ENCODE measurements at places on chromosomes 13 and 19. TPM values are rescaled to one million over a fixed set of nuclear protein-coding genes. Genes with fewer than 3 reads are reported as not detected.

DNA sequence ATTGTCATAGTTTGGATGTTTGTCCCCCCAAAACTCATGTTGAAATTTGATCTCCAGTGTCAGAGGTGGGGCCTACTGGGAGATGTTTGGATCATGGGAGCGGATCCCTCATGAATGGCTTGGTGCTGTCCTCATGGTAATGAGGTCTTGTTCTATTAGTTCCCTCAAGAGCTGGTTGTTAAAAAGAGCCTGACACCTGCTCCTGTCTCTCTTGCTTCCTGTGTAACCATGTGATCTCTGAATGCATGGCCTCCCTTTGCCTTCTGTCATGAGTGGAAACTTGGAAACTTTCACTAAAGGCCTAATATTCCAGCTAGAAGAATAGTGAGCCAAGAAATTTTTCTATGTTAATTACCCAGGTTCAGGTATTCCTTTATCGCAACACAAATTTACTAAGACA is 311.4 kb upstream of the ATXN8OS start:
- no peak for DNase-seq

DNA sequence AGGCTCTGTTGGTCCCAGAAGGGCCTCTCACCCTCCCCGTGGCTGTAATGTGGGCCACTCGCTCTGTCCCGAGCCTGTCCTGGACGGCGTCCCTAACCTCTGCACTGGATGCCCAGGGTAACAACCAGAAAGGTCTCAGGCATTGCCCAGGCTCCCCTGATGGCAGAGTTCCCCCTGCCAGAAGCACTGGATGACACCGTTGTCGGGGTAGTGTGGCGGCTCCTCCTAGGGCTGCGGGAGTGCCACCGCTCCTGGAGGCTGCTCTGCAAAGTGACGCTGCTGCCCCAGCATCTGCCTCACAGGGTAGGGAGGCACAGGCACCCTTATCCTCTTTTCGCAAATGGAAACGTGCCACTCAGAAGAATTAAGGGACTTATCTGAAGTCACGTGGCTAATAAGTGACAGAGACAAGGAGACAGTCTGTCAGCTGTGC is 32.0 kb downstream of the MPHOSPH8 start:
- no peak for DNase-seq

GRCh38 chr13:44508562-44509077 is 67.5 kb downstream of the TSC22D1 start:
- no peak for DNase-seq

- no peak for DNase-seq
Measured at GRCh38 chr19:3983936-3984583, 1.2 kb downstream of the EEF2 start.

DNA sequence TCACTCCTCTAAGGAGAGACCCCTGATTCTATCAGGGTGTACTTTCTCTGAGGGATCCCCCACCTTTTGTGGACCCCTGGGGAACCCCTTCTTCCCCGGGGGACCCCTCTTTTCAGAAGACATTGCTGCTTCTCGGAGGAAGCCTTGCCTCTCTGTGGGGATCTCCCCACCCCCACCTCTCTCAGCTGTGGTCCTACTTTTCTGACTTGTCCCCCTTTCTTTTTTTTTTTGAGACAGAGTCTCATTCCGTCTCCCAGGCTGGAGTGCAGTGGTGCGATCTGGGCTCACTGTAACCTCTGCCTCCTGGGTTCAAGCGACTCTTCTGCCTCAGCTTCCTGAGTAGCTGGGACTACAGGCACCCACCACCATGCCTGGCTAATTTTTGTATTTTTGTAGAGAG is 18.4 kb upstream of the GATAD2A start:
- no peak for DNase-seq

DNA sequence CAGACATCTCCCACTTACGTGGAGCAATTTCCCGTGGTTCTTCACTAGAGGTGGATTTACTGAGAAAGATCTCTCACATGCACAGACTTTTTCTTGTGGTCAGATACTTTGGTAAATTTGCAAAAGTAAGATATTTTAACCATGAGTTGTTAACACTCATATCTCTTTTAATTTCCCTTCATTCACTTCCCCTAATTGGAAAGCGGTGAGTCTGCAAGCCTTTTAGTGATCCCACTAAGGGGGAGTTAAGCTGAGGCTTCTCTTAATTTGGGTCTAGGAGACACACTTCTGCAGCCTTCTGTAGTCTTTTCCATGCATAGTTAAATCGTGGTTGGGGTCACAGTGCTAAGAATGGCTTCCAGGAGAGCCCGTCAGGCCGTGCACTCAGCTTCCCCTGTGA is 30.7 kb upstream of the SERPINE3 start:
- no peak for DNase-seq

- DNase-seq = no peak
Measured at GRCh38 chr13:37357548-37357947, 241.0 kb downstream of the POSTN start.

DNA sequence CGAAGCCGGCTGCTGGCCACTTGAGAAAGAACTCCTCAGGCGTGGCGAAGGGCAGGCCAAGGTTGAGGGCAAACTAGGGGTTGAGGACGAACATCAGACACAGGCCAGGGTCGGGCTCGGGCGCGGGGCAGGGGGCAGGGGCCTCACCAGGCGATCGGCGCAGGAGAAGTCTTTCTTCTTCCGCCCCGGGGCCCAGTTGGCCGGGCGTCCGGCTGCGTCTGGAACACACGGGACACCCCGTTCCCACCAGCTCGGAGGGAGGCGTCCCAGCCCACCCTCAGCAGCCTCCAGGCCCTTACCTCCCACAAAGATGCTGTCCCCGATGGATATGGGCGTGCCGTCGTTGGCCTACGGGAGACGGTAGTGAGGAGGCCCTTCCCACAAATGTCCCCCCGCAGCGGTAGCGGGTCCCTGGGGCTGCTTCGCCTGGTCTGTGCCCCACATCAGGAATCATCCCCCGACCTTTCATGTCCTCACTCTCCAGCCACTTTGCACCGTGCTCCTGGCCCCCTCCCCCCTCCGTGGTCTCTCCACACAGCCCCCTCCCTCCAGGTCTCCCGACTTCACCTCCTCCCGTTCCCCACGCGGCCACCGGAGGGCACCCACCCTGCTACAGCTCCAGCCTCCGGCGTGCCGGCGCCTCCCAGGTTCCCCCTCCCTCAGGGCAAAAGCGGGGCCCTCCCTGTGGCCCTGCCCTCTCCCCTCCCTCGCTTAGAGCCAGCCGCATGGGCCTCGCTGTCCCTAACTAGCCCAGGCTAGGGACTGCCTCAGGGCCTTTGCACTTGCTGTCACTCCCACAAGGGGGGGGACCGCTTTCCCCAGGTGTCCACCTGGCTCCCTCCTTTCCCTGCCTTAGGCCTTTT is 4.8 kb downstream of the PNKP start:
- DNase-seq = no peak

GRCh38 chr19:5309438-5310204 is 31.0 kb downstream of the PTPRS start:
- DNase-seq = no peak

- no peak for DNase-seq
Measured at GRCh38 chr19:55226273-55226672, 2.3 kb downstream of the TMEM86B start.

GRCh38 chr19:16303755-16304154 is 20.9 kb upstream of the KLF2 start:
- DNase-seq = no peak

GRCh38 chr13:110726726-110727125 is 13.2 kb downstream of the ING1 start:
- peak; percentile 34 for DNase-seq

DNA sequence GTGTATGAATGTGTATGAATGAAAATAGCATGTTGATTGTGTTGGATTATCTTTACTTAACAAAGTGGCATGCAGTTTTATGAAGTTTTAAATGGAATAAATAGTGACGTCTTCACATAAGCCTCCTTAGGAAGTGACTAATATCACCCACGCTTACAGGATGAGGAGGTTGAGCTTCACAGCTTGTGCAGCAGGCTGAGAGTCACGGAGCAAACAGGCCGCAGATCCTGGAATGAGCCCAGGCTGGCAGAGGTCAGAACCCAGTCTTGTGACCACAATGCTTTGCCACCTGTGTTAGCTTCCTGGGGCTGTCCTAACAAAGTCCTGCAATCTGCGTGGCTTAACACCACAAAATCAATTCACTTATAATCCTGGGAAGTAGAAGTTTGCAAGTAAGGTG is 20.8 kb downstream of the LAIR2 start:
- no peak for DNase-seq

- DNase-seq = no peak
Measured at GRCh38 chr13:113601166-113602070, 16.9 kb downstream of the TFDP1 start.

DNA sequence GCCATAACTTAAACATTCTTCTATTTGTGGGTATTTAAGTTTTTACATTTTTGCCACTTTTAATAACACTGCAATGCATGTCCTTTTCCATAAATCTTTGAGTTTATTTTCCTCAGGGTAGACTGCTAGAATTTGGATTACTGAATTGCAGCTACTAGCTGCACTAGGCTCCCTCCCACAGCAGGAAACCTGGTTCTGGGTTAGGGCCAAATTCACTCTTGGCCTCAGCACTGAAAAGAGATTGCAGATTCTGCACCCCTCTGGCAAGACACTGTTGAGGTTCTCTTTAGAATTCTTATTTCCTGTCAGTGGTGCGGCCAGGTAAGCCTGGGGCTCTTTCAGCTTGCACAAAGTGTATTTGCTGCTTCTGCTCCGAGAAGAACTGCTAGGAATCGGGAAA is 155.7 kb downstream of the ENOX1 start:
- DNase-seq = no peak

GRCh38 chr19:47719047-47719859 is 6.0 kb downstream of the EHD2 start:
- DNase-seq = no peak

- no peak for DNase-seq
Measured at GRCh38 chr13:37492741-37493514, 105.6 kb downstream of the POSTN start.

DNA sequence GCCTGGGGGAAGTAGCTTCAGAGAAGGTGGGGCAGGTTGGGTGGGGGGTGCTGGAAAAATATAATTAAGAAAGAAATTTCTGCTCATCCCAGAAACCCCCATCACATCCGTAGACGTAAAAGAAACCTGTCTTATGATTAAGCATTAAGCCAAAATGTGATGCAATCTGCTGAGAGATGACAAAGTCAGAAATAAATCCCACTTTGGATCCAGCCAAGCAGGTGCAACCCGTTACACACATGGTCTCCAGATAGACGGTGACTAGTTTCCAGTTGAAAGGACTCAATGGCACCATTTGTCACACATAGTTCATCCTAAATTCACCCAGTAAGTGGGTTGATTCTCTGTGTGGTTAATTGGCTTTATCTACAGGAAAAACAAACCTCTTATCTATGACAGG is 34.1 kb downstream of the PSG5 start:
- no peak for DNase-seq

- peak; percentile 32 for DNase-seq
Measured at GRCh38 chr13:40026174-40026585, 370.7 kb downstream of the COG6 start.

- DNase-seq = no peak
Measured at GRCh38 chr19:56699552-56699951, 28.0 kb upstream of the ZNF835 start.

- DNase-seq = no peak
Measured at GRCh38 chr19:48631225-48631624, 6.0 kb downstream of the DBP start.

DNA sequence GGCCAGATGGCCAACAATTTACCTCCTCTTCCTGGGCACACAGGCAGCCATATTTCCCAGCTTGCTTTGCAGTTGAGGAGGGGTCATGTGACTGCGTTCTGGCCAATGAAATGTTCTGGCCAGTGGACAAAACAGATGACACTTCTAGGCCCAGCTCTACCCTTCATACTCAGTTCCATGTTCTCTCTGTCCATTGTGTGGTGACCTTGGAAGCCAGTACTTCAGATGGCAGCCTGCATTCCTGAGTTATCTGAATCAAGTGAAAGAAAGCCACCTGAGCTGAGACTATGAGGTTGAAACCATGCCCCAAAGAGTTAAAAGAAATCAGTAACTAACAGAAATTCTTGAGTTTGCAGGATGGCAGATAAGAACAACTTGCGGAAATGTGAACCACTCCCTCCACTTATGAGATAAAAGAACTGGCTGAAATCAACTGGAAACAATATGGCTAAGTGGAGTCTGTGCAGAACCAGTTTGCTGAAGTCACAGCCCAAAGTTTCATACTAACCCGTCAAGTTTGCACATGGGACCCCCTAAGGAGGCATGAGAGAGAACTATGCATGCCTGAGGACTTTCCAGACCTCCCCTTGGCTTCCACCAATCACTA is 8.1 kb downstream of the FAM187B start:
- no peak for DNase-seq

DNA sequence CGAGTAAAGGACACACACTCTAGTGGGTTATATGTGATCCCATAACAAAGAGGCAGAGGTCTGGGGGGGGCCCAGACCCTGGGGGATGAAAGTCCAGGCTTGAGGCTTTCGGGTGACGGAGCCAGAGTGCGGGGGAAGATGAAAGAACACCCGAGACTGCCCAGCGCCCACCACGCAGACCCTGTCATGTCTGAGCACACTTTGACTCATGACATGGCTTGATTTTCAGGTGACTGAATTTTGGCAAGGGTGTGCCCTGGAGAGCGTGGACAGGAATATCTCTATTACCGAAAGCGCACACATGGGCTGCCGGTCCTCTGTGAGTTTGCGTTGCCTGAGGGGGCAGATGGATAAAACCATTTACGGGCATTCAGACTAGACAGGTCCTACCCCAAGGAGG is 192.0 kb upstream of the SOX1 start:
- no peak for DNase-seq

DNA sequence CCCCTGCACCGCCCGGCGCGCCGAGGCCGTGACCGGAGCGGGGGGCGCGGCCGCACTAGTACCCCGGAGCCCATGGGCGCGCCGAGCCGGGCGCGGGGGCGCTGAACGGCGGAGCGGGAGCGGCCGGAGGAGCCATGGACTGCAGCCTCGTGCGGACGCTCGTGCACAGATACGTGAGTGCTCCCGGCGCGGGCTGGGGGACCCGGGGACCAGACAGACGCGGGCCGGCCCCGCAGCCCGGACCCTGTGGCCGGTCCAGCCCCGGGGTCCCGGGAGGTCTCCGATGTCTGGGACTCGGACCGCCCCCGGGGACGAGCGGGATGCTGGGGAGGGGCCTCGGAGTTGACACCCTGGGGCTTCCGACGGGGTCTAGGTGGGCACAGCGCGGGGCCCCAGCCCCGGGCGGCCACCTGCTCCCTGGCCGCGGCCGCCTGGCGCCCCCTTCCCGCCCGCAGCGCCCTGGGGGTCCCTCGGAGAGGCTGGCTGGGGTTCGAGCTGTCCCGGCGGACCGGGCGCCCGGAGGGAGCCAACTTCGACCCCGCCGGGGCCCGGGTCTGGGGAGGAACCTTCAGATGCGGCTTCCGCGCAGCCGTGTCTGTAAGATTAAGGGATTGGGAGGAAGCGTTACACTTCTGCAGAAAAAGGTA is 568 bp downstream of the ATP11A start:
- DNase-seq = peak; percentile 47

The CYP2F1 gene
- not detected for polyA plus RNA-seq

The ZNF493 gene
- 13.3 TPM for polyA plus RNA-seq

The SLC7A9 gene
- not detected for polyA plus RNA-seq

The B3GNT8 gene
- polyA plus RNA-seq = 0.45 TPM

The LRG1 gene
- 1.1 TPM for polyA plus RNA-seq

The LRRC63 gene
- 0.20 TPM for polyA plus RNA-seq

The ADPRHL1 gene
- 0.64 TPM for polyA plus RNA-seq

The ELAVL3 gene
- polyA plus RNA-seq = not detected

The GFY gene
- not detected for polyA plus RNA-seq
